ENCODE measurements at places on chromosomes 5 and 9.

DNA sequence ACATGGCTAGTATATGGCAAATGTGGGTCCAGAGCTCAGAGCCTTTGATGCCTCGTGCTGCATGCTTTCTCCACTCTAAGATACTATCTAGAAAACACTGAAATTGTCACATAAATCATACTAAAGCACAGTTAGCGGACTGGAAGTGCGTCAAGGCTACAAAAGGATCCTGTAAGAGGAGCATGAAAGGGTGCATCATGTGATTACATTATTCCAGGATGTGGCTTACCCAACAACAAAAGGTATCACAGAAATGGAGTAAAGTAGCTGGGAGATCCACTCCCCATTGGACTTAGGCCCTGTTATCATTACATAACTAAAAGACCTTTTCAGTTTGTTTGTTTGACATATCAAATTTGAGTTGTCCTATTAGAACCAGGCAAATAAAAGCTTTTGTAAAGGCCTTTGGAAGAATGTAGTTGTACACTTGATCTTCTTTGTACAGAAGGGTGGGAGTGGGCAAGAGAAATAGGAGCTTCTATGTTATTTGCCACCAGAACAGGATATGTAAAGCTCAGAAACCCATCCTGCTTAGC is 6.9 kb downstream of the SLC31A1 start:
- no peak for DNase-seq

- no peak for DNase-seq
These were observed 79.8 kb upstream of the SPATA31D4 start for GRCh38 chr9:81848472-81848871.

- no peak for DNase-seq
These were observed 36.5 kb downstream of the KIF2A start for GRCh38 chr5:62342476-62342837.

- DNase-seq: no peak
These were observed 60.3 kb upstream of the EPB41L4A start for GRCh38 chr5:112479418-112479817.

DNA sequence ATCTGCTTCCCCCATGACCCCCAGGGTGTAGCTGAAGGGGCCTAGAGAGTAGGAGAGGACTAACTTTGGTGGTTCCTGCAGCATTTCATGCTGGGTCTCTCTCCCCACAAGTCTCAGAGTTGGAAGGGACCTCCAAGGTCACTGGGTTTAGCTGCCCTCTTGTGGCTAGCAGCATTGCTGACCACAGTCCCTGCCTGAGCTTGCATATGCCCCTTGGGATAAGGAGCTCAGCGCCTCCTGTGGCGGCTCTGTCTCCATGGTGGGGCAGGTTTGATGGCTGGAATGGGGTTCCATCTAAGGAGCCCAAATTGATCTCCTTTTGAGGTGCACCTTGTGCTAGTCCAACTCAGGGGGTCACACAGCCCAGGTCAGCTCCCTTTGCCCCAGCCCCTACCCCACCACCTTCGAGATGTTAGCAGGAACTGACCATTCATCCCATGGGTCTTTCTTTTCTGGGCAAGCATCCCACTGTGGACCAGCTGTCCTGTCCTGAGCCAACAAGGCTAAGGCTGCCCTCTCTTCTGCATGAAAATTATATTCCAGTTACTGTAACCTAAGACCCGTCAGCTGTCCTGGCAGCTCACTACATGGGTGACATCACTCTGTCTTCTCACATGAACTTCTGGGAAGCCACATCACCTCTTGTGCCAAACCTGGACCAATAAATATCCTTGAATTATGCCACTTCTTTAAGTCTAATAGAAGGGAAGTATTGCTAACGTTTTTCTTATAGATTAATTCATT is 196.2 kb downstream of the HSPA4 start:
- DNase-seq: no peak

DNA sequence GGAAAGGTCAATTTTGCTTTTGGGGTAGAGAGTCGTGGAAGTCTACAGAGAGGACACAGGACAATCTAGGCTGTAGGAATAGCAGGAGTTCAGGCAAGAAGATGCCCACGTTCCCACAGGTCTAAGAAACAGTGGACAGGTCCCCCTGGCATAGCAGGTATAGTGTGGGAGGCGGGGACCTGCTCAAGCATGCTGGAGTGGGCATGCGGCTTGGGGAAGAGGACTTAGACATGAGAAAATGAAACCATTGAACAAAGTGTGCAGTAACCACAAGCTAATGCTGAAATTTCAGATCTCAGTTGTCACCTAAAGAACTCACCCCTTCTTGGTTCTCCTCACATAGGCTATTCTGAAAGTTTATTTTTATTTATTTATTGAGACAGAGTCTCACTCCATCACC is 142.8 kb upstream of the EFNA5 start:
- no peak for DNase-seq

DNA sequence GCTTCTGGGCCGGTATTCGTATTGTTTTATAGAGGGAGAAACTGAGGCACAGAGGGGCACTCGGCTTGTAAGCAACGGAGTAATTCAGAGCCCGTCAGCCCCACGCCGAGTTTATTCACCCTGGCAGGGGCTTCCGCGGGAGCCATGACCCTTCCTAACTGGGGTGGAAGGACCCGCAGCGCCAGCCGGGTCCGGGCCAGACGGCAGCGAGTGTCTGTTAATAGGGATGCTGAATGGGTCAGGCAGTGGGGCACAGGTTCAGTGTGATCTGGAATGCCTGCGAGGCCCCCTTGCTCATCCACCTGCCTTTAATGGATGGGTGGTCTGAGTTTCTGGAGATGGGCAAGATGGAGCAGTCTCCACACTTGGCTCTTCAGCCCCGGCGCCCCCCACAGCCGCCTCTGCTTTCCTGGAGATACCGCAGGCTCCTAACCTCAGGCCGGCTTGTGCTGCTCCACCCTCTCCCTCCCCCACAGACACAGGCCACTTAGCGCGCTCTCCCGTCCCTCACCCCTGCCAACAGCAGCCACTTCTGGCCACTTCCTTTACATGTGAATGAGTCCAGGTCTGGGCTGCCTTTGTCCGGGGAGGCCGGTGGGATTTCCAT is 147.1 kb downstream of the ERCC6L2 start:
- no peak for DNase-seq

DNA sequence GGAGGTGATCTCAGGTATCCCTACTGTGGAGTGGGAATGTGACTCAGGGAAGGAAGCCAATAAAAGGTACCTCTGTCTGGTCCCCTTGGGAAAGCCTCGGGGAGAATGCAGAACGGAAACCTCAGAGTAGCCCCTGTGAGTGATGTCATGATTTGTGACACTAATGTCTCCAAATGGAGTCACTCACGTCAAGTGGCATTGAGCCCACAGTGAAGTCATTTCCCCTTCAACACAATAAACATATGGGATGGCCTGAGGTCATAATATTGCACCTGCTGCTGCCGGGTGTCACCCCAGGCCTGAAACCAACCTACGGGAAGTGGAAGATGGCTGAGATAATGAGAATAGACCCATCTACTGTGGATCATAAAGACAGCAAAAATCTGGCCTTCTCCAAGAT is 75.9 kb upstream of the GOLM1 start:
- no peak for DNase-seq

- no peak for DNase-seq
These were observed 32.2 kb downstream of the APTX start for GRCh38 chr9:32969270-32969669.

- no peak for DNase-seq
These were observed 11.0 kb downstream of the PLIN2 start for GRCh38 chr9:19116107-19116790.

GRCh38 chr9:6133346-6134063 is 82.1 kb upstream of the IL33 start:
- DNase-seq: no peak

- no peak for DNase-seq
These were observed 339.1 kb downstream of the NFIB start for GRCh38 chr9:13974891-13975290.

DNA sequence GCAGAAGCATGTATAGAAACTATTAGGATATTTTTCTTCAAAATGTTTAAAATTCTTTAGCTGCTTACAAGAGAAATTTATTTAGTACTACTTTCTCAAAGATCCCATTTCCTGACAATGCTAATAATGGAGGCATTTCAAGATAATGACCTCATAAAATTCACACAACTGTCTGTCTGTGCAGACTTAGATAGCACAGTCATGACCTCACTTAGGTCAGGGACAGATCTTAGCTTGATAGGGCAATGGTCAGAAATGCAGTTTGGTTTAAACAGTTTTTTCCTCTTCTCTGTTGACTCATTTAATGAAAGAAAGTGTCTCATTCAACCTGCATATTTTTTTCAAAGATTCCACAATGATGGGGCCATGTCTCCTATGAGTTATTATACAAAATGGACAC is 128.4 kb downstream of the GRIA1 start:
- no peak for DNase-seq

DNA sequence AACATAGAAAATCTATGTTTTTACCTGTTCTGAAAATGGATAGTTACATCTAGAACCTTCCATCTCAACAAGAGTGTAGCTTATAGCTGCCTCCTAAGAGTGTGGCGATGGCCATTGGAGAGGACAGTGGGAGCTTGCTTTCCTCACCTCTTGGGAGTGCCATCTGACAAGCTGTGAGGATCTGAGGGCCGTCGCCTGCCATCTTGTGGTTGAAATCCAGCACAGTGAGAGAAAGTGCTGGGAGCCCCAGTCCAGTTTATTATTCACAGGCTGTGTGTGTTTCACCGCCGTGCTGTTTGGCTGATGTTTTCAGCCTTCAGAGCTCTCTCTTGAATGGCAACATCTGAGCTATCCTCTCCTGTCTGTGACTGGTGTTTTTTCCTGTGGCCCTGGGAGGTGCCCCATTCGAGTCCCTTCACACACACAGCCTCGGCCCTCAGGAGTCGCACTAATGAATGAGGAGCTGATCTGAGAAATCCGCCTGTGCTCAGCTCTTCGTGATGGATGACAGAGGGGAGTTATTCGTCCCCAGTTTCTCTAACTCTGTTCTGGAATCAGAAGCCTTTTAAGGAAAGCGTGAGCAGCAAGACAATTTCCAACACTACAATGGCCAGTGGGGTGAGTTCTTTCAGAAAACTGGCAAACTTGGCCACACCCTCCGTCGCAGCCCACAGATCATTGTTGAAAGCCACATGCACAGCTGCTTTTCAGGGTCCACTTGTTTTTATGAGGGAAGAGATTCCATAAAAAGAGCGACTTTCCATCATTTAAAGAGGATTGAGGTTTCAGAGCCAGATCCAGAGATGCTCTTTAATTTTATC is 170.3 kb downstream of the PDZD2 start:
- DNase-seq: no peak

DNA sequence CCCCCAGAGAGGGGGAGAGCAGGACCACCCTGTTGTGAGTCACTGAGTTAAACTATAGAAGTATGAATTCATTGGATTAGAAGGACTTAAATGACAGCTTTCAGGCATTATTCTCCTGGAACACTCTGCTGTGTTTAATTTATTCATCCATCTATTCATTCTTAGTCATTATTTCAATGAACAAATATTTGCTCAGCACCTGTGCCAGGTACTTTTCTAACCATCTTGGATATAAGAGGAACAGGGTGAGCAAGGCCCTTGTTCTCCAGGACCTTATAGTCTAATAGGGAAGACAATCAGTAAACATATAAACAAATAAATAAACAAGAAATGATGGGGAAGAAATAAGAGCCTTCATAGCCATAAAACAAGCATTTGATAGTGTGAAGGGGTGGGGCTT is 483.9 kb upstream of the BRINP1 start:
- DNase-seq: no peak

DNA sequence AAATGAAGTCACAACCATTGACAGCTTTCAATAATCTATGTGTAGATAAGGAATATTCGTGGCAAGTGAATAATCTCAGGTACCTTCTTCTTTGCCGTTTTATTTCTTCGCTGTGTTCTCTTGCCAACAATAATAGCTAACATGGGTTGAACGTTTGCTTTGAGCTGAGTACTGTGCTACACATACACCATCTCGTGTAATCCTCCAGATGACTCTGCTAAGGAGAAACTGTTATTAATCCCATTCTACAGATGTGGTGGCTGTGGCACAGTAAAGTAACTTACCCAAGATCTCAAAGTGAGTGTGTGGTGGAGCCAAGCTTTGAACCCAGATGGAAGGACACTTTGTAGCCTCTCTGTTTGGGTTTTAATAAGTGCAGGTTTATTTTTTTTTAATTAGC is 179.7 kb downstream of the C9orf152 start:
- DNase-seq: no peak

- no peak for DNase-seq
These were observed 212.0 kb upstream of the KIF2A start for GRCh38 chr5:62093976-62094375.

DNA sequence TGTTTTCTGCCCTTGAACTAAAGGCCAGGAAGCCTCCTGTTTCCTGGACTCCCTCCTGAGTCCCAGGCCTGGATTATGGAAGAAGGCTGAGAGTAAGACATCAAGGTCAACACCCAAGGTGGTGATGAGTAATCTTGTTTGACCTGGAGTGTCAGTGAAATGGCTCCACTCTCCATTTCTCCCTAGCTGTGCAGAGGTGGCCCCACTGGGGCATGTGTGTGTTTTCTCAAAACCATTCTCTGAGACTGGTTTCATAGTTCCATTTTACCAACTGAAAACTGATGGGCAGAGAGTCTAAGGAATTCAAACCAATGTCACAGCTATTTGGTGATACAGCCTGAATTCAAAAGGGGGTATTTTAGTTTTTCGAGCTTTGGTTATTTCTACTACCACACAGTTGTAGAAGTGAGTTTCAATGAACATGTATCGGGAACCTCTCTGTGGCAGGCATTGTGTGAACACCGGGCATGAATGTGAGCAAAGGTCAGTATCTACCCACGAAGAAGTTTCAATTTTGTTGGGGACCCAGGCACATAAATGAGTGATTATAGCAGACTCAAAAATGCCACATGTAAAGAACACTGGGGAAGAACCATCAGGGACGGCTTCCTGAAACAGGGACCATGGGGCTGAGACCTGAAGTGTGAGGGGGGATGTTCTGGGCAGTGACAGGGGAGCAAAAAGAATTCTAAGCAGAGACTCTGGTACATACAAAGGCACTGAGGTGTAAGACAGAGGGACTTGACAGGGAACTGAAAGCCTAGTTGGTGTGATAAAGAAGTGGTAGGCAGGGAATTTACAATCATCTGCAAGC is 269.6 kb upstream of the KLF4 start:
- no peak for DNase-seq

- DNase-seq: no peak
These were observed 9.7 kb downstream of the LECT2 start for GRCh38 chr5:135944967-135945560.

- no peak for DNase-seq
These were observed 77.6 kb downstream of the TTC39B start for GRCh38 chr9:15229409-15229808.

DNA sequence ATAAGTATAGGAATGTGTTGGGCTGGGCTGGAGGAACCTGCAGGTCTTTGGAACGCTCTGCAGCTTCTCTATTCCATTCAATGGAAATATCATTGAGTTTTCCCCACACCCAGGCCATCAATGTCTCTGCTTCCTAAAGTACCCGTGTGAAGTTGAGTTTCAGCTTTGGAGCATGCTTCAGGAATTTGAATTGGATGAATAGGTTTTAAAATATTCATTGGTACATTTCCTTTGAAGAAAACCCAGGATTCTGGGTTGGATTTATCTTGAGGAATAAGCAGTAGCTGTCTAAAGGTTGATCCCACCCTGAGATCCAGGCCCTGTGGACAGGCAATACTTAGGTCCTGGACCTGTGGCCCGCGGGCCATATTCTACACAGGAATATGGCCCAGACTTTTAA is 37.3 kb downstream of the INSYN2B start:
- DNase-seq: no peak

GRCh38 chr9:4973246-4973645 is 11.8 kb upstream of the JAK2 start:
- DNase-seq: no peak

GRCh38 chr9:29325894-29326293 is 1752.6 kb upstream of the C9orf72 start:
- DNase-seq: no peak

Data from stimulated activated CD8-positive, alpha-beta memory T cell treated with anti-CD3 and anti-CD28 coated beads, Interleukin-2, amount 100 ng/mL, for 1 hour (primary cell).